ENCODE measurements at places on chromosomes 16 and 17.

DNA sequence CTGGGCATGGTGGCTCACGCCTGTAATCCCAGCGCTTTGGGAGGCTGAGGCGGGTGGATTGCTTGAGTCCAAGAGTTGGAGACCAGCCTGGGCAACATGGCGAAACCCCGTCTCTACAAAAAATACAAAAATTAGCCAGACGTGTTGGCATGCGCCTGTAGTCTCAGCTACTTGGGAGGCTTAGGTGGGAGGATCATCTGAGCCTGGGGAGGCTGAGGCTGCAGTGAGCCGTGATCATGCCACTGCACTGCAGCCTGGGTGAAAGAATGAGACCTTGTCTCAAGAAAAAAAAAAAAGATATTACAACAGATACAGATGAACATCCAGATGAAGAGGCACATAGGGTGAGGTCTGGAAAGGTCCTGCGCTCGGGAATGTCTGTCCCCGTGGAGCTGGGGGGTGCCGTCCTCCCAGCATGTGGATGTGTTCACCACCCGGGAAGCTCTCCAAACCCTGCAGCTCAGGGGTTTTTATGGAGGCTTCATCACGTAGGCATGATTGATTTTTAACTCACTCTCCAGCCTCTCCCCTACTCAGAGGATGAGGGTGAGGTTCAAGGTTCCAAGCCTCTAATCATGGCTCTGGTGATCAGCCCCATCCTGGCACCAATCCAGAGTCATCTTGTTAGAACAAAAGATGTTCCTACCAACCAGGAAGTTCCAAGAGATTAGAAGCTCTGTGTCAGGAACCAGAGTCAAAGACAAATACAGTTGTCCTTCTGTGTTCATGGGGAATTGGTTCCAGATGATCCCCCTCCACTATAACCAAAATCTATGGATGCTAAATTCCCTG lies 85.0 kb upstream of the DNAJA2 start:
- no peak for DNase-seq

DNA sequence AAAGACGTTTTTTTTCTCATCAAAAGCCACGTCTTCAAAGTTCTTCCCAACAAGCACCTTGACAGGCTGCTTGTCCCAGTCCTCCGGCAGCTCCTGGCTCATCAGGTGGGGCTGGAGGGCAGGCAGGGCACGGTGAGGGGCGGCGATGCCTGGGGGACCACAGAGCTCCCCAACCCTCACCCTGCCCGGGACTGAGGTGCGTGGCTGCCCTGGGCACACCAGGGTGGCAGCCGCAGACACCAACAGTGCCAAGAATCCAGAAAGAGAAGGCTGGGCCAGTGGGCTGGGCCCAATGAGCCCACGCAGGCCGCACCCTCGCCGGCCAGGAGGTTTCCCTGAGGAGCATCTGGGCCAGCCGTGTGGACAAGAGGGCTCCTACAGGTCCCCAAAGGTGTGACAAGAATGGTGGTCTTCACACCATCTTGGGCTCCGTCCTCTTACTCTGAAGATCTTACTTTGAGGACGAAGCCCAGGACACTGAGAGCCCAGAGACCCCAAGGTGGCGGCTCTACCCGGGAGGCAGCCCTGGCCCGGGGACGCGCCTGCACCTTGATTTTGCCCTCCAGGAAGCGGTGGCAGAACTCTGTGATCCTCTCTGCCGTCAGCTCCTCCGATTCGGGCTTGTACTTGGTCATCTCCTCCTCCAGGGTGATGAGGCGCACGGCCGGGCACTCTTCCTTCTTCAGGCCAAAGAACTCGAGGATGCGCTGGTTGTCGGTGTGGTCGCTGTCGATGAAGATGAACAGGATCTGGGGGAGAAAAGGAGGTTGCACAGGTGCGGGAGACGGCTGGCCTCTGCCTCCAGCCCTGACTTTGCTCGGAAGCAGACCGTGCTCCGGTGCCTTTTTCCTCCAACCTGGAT lies 11.3 kb upstream of the PPP1R27 start:
- no peak for DNase-seq

GRCh38 chr16:12675852-12676251 lies 127.8 kb downstream of the CPPED1 start:
- DNase-seq = no peak

GRCh38 chr17:20706751-20707373 lies 127.3 kb downstream of the CDRT15L2 start:
- no peak for DNase-seq

DNA sequence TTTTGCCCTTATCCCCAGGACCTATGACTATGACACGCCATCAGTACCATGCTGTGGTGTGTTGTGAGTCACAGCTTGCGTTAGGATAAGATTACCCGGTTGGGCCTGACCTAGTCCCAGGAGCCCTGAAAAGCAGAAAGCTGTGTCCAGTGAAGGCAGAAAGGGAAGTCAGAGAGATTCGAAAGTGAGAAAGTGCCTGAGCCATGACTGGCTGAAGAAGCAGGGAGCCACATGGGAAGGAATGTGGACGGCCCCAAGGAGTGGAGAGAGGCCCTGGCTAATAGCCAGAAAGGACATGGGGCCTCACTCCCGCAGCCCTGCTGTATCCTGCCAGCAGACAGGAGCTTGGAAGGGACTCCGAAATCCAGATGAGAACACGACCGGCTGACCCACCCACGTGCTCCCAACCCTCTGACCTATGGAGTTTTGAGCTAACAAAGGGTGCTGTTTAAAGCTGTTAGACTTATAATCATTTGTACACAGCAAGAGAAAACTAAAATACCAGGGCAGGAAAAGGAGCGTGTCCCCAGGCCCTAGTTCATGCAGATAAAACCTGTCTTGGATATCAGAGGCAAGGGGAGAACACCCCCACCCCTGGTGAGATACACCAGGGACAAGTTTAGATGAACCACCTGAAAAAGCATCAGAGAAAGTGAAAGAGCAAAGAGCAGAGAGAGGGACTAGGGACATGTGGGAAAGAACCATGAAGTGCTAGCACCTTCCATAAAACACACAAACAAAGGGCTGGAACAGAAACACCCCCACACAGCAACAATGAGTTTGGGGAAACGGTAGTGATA lies 115.3 kb downstream of the SLC39A11 start:
- DNase-seq = no peak

- DNase-seq = no peak
Observed at GRCh38 chr17:66535611-66536010, 233.2 kb downstream of the PRKCA start.

DNA sequence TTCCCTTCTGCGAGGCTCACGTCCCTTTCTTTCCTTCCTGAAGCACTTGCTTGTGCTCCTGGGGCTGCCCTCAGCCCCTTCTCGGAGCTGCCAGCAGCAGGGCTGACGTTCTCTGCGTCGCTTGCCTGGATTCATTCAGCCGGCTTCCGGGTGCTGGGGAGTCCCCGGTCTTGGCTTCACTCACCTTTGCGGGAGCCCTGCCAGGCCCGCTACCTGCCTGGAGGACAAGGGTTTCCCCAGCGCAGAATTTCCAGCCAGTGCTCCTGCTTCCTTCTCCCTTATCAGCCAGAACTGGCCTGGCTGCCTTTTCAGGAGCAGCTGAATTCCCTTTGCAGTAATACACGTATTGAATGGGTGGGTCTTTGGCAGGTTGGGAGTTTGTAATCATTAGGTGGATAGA lies 22.1 kb upstream of the IL17C start:
- DNase-seq = no peak

- no peak for DNase-seq
Observed at GRCh38 chr17:35087731-35088355, 24.3 kb upstream of the RFFL start.

DNA sequence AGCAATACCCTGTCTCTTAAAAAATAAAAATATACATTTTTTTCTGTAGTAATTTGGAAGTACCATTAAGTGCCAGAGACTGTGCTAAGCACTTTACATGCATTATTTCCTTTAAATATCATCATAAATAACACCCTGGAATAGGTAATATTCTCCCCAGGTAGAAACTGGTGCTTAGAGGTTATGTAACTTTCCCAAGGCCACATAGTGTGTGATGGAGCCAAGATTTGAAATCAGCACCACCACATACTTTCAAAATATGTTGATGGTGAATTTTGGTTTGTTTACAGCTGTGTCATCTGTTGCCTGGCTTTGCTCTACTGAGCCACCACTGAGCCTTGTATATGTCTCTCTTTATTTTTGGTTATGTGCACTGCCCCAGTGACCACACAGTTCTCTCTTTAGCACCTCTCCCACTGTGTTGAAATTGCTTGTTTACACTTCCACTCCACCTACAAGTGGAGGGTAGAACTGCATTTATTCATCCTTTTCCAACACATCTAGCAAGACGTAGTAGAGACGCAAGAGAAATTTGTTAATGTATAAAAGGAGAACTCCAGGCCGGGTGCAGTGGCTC lies 19.0 kb upstream of the NBR1 start:
- no peak for DNase-seq

- DNase-seq = no peak
Observed at GRCh38 chr17:35132816-35133550, 9.1 kb downstream of the NLE1 start.

GRCh38 chr17:41687828-41688640 lies 651 bp upstream of the EIF1 start:
- DNase-seq = no peak

DNA sequence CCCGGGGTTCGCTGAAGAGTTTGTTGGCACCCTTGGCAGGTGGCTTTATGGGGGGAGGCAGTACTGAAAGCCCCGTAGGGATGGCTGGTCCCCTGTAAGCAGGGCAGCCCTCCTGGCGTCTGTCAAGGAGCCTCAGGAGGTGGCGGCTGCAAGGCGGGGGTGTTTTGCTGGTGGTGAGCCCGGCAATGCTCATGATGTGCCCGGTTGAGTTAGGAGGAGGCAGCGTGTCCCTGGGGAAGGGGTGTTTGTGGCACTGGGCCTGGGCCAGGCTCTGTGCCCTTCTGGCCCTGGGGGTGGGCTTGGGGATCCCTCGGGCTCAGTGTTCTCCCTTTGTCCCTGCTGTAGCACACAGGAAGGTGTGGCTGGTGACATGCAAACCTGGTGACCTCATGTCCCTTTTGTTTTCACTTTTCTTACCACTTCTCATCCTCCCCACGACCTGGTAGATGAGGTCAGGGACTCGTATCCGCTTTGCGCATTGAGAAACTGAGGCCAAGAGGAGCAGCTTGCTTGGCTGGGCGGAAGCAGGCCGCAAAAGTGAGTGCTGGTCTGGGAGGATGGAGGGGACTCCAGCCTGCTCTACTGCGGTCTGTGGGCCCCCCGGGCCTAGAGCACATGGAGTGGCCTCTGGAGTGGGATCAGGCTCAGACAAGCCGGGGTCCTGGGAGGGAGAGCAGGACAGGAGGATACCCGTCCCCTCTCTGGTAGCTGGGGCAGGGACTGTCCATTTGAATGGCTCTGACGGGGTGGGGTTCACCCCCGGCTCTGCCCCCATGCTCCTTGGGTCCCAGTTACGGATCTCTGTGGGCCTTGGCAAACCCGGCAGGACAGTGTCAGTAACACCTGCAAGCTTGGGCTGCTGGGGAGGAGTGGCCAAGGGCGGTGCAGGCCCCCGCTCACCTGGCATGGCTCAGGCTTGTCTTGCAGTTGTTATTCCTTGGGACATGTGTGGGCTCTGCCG lies 2.2 kb downstream of the SNN start:
- no peak for DNase-seq

DNA sequence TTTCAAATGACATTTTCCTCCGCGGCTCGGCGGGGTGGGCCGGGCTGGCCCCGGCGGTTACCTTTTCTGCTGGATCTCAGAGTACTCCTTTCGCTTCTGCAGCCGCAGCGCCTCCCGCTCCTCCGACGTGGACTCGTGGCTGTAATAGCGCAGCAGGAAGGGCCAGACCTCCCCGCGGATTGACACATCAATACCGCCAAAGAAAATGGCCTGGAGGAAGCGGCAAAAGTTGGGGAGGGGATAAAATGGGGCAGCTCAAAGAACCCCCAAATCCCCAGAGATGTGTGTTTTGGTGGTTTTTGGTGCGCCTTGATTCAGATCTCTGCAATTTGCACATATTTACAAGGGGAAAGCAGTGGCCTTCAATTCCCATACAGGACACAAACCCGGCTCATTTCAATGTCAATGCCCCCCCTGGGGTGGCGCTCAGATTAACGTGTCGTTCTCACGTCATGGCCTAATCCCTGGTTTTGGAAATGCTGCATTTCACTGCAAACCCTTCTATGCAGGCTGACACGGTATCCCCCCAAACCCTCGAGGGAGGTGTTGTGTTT lies 85.9 kb downstream of the TBC1D16 start:
- DNase-seq = peak; percentile 65

GRCh38 chr17:65278050-65278819 lies 141.1 kb downstream of the RGS9 start:
- DNase-seq = peak; percentile 66

DNA sequence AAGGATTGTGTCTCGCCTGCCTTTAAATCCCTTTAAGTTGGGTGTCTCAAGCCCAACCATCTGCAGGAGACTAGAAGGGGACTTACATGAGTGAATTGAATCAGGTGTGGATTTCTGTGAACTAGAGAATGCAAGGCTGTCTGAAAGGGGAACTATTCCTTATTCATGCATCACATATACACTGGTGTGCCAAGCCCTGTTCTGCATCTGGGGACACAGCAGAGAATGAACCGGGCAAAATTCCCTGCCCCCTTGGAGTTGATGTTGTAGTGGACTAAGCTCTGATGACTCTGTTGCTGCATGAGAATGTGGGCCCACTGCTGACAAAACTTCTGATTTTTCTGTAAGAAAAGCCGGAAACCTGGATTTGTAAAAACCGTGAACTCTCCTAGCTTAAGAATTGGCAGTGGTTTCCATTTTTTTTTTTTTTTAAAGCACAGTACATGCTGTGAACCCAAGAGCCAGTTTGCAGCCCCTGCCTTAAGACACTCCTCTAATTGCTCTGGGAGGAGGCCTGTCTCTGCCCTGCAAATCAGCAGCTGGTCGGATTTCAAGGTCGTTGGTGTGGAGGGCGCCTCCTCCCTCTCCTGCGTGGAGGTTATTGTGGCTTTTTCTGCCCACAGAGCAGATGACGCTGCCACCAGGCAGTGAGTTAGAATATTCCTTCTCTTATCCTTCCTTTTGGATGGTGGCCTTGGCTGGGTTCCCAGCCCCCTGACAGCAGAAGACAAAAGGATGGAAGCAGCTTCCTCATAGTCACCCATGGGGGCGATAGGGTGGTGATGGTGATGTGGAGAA lies 131.0 kb downstream of the PRKCB start:
- no peak for DNase-seq

DNA sequence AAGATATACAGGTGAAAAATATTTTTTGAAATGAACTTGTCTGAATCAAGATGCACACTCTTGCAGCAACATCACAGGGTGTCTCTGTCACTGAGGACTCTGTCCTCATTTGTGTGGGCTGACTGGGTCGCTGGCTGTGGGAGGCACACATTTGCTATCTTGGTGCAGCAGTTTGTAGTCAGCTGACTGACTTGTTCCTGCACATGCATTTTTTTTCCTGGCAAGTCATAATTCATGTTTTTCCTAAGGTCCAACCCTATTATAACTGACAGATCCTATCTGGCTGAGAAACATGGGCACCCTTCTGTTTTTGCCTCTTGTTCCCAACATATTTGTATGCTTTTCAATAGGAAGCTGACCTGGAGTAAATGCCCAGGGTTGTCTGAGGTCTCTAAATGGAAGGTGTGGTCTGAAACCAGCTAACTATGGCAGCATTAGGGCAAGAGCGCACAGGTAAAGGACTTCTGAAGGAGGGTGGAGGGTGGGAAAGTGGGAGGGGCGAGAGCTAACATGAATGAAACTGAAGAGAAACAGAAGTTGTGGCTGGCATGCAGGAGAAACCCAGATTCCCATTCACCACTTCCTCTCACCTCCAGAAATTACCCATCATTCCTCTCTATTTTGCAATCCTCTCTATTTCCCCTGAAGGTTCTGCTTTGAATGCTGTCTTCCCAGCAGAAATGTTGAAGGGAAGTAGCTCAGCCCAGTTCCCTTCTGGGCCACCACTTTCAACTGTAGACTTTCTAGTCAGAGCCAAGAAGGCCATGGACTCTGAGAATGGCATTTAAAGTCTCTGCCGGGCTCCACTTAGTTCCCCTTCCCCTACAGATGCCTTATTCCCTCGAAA lies 166.1 kb downstream of the PRKCA start:
- DNase-seq = no peak

Measured in neuronal stem cell (in vitro differentiated cells).